ENCODE measurements at places on chromosomes 6 and 20. TPM values are rescaled to one million over a fixed set of nuclear protein-coding genes. Genes with fewer than 3 reads are reported as not detected.

- no peak for DNase-seq
Measured at GRCh38 chr20:35739294-35740163, 2.5 kb downstream of the RBM39 start.

DNA sequence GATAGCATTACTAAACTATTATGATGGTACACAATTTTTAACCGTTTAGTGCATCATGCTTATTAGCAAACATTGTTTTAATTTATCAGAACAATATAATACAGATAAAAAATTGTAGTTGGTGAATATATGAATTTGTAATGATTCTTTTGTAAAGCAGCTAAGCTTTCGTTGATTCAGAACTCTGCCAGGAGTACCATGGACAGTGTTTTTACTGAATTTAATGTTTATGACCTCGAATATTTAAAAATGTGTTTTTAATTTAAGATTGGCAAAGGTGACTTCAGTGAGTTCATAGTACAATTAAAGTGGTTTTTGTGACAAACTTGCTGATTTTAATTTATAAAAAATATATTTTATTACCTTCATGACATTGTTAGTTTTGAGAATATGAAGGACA lies 10.0 kb downstream of the AFDN start:
- DNase-seq = no peak

- no peak for DNase-seq
Measured at GRCh38 chr6:104704191-104704590, 155.5 kb downstream of the HACE1 start.

Gene CAP2
- 9.0 TPM for total RNA-seq
